Large intestine (tissue), 12 donors: ENCODE measurements at places on chromosomes 11 and 22.

GRCh38 chr11:33689085-33689484 lies 11.5 kb downstream of the C11orf91 start:
- H3K4me1 ChIP-seq: peaks cover 22% of the 10 kb centered on the region
- no peak overlapping the region for H3K27ac ChIP-seq
- H3K4me3 ChIP-seq: no peak overlapping the region
- no peak for DNase-seq
- no peaks in the 10 kb centered on the region for H3K27me3 ChIP-seq

DNA sequence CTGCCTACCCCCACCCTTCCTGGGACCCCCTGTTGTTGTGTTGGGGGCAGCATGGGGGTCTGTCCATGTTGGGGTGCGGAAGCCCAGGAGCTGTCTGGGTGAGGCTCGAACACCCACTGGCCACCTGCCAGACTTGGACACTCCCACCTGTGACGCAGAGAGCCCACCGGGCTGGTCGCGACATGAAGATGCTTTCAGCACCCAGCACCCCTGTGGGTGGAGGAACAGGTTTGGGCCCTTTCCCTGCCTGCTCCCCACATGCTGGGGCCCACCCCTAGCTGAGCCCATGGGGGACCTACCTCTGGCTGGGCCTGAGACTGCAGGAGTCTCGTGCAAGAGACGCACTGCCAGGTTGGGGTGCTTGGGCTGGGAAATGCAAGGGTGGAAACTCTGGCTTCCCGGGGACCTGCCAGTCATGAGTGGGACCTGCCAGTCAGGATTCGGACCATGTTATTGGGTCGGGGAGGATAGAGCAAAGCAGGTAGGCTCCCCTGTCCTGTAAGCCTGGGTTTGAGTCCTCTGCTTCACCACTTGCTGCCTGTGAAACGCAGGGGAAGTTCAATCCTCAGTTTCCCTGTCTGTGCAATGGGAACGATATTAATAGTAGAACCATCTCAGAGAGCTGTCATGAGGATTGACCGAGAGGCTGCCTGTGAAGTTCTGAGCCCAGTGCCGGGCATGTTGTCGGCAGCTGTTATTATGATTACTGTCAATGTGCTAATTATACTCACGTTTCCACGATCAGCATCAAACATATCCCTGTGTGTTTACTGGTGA lies 24.1 kb downstream of the KIAA1671 start:
- peaks cover under 1% of the 10 kb centered on the region for H3K36me3 ChIP-seq
- no peak for DNase-seq
- no peak overlapping the region for H3K4me3 ChIP-seq
- no peaks in the 10 kb centered on the region for H3K27me3 ChIP-seq
- peaks cover 44% of the 10 kb centered on the region for H3K4me1 ChIP-seq

- peak; percentile 80 for DNase-seq
- peak overlapping the region; percentile 51 for H3K4me3 ChIP-seq
- peaks cover 9% of the 10 kb centered on the region for H3K36me3 ChIP-seq
These were observed 10.0 kb upstream of the MFRP start for GRCh38 chr11:119356349-119357031.

GRCh38 chr11:88421530-88421929 lies 84.0 kb upstream of the CTSC start:
- no peak overlapping the region for H3K4me3 ChIP-seq
- H3K4me1 ChIP-seq: no peaks in the 10 kb centered on the region
- H3K27ac ChIP-seq: no peak overlapping the region
- no peaks in the 10 kb centered on the region for H3K36me3 ChIP-seq
- no peaks in the 10 kb centered on the region for H3K27me3 ChIP-seq

DNA sequence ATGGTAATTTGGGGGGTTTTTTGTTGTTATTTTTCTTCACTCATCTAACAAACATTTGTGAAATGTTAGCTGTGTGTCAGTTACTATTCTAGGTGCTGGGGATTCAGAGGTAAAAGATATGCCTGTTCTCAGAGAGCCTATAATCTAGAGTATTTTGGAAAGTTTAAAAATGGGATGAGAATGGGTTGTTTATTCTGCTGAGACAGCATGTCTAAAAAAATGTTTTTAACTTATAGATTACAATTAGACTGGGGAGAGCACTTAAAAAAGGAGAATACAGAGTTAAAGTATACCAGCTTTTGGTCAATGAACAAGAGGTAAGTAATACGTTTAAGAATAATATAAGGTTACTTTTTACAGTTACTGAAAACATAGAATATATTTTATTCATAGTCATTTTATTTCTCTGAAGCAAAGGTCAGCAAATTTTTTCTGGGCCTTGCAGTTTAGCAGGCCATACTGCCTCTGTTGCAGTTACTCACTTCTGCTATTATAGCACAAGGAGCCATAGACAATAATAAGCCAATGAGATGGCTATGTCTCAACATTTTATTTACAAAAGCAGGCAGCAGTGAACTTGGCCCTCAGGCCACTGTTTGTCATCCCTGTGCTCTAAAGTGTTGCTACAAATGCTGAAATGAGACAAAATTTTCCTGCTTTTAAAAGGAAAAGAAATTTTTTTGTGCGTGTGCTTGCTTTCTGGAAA lies 60.0 kb downstream of the DKK3 start:
- H3K4me3 ChIP-seq: no peak overlapping the region
- peaks cover 45% of the 10 kb centered on the region for H3K36me3 ChIP-seq
- no peak for DNase-seq
- H3K27ac ChIP-seq: no peak overlapping the region
- H3K4me1 ChIP-seq: no peaks in the 10 kb centered on the region

DNA sequence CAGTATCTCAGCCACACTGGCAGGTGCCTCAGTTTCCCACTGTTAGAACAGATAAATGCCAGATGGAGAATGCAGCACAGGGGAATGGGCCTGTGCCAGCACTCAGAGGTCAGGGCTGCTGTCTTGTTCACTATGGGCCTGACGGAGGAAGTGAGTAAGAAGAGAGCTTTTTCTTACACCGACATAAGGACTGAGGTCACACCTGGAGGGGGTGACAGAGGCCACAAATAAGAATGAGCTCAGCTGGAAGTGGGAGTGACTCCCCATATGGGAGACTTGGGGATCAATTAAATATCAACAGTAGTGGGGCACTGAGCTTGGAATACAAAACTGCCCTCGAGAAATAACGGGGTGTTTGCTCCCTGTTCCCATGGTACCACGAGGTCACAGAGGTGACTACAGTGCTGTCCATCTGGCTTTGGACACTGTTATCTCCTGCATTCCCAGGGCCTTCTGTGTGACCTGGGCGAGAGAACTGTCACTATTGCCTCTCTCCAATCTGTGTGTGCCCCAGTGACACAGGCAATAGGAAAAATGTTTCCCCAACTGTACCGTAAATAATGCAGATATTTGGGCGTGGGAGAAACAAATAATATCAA lies 94.1 kb upstream of the NNMT start:
- H3K4me1 ChIP-seq: peaks cover 4% of the 10 kb centered on the region
- no peaks in the 10 kb centered on the region for H3K36me3 ChIP-seq
- no peak for DNase-seq
- no peaks in the 10 kb centered on the region for H3K27me3 ChIP-seq

DNA sequence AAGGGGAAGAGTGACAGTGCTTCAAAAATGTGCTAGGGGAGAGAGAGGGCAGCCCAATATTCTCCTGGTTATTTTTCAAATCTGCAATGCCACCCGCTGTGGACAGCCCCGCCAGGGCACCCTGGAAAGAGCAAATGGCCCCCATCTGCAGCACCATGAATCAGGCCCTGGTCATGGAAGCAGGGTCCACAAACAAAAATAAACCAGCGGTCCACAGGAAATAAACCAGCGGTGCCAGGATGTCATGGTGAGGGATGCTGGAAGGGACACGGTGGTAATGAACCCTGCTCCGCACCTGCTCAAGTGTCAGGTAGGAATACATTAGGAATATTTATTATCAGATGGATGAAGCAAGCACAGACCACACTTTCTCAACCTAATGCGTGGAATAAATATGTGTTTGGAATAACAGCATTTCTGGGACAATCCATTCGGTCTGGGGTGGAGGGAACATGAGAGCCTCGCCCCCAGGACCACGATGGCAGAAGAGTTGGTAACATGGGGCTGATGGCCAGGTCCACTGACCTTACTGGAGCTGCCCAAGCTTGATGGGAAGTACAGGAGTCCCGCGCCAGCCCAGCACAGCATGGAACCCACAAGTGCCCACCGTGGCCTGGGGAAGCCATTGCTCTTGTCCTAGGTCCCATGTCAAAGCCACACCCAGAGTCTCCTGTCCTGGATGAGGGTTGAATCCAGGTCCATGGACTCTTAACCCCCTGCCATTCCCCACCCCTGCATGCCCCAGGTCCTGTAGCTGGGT lies 181.7 kb downstream of the BRD1 start:
- peaks cover 16% of the 10 kb centered on the region for H3K27me3 ChIP-seq
- no peaks in the 10 kb centered on the region for H3K4me1 ChIP-seq
- H3K36me3 ChIP-seq: no peaks in the 10 kb centered on the region
- H3K4me3 ChIP-seq: no peak overlapping the region
- no peak for DNase-seq

DNA sequence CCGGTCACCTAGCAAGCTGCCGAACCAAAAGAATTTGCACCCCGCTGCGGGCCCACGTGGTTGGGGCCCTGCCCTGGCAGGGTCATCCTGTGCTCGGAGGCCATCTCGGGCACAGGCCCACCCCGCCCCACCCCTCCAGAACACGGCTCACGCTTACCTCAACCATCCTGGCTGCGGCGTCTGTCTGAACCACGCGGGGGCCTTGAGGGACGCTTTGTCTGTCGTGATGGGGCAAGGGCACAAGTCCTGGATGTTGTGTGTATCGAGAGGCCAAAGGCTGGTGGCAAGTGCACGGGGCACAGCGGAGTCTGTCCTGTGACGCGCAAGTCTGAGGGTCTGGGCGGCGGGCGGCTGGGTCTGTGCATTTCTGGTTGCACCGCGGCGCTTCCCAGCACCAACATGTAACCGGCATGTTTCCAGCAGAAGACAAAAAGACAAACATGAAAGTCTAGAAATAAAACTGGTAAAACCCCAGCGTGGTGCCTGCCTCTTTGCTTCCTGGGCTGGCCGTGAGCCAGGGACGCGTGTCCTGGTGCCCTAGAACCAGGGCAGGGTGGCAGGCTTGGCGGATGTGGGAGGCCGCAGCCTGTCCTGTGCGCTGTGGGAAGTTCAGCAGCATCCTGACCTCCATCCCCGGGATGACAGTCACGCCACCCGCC lies 13.2 kb downstream of the CCND1 start:
- H3K4me1 ChIP-seq: peaks cover 13% of the 10 kb centered on the region
- peaks cover 40% of the 10 kb centered on the region for H3K36me3 ChIP-seq
- H3K27me3 ChIP-seq: no peaks in the 10 kb centered on the region
- no peak overlapping the region for H3K4me3 ChIP-seq

GRCh38 chr22:50425179-50425916 lies 49.5 kb downstream of the SBF1 start:
- no peak for DNase-seq
- H3K36me3 ChIP-seq: peaks cover 66% of the 10 kb centered on the region
- H3K27ac ChIP-seq: no peak overlapping the region
- no peaks in the 10 kb centered on the region for H3K4me1 ChIP-seq
